Inflammatory macrophage treated with lipopolysaccharide for 4 hours (primary cell): ENCODE measurements at places on chromosomes 7 and 10.

GRCh38 chr10:49435225-49435624 lies 39.3 kb upstream of the DRGX start:
- DNase-seq = no peak

DNA sequence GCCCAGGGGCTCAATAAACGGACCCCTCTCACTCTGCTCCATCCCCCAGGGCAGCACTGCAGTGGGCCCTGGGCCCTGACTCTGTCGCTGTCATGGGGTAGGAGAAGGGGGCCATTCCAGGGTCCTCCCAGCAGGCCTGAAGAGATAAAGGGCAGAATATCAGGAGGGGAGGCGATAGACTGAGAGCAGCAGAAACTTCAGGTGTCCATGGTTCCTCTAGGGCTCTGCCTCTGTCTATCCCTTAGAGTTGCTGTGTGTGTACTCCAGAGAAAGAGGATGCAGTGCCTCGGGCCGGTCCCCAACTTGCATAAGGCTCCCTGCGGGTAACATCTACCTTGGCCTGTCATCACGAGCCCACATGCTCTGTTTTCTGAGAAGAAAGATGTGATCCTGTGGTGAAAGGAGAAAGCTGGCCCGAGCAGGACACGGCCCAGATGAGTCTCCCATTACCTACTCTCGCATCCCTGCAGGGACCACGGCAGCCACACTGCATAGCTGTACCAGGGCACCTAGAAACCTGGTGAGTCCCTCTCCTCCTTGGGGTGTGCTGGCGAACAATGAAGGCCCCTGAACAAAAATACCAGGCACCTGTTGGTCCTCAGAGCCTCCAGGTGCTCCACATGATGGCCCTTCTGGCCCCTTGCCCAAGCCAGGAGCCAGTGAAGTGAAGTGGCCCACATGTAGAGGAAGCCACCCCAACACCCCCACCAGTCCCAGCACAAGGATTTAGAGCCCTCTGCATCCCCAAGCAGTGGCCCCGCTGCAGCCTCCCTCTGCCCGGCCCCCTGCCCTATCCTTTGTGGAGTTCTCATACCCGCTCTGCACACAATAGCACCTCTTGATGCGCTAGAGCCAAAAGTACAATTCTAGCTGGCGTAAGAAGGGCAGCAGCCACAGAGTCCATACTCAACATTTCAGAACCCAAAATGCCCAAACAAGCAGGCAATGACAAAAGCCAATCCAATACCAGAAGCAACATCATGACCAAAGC lies 106.8 kb downstream of the ARHGAP22 start:
- no peak for DNase-seq

DNA sequence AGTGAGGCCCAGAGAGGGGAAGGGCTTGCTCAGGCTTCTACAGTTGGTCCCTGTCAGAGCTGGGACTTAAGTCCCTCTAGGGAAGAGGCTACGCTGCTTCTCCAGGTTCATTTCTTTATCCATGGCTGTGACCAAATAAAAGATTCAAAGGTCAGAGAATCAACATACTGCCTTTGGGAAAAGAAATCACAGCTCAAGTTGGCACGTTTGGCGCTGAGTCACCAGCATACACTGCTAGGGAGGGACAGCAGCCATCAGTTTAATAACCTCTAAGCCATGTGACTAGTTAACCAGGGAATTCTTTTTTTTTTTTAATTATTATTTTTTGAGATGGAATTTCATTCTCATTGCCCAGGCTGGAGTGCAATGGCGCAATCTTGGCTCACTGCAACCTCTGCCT lies 28.4 kb upstream of the CRHR2 start:
- no peak for DNase-seq

DNA sequence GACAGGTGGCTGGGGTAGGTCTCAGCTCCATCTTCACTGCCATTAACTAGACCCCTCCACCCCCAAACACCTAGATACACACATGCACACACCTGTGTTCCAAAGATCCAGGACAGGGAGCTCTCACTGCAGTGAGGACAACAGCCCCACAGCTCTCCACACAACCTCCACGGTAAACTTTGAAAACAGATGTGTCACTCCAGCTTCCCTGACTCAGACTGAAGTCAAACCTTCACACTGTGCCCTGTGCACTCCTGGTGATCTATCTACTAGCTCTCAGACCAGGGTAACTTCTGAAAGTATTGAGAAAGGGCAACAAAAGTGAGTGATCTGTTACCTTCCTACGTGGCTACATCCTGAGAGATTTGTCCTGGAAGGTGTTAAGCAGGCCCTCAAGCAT lies 519.8 kb downstream of the XPNPEP1 start:
- DNase-seq = no peak

GRCh38 chr7:15751191-15751701 lies 64.8 kb upstream of the MEOX2 start:
- no peak for DNase-seq

GRCh38 chr7:110522061-110522760 lies 568.7 kb upstream of the LRRN3 start:
- DNase-seq = no peak

DNA sequence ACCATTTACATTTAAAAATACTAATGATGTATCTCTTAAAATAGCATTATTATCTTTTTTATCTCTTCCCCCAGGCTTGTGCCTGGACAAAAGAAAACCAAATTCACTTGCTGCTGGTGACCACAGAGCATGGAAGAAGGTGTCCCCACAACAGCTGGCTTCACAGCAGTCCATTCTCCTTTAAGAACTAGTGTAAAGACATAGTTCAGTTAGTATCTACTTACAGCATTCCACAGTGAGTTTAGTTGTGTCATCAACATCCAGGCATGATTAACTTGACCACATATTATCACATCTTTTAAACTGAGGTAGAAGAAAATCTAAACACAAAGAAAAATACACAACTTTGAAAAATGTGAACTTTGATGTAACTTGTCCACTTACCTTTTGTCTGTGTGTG lies 55.0 kb downstream of the LRRC17 start:
- no peak for DNase-seq

- DNase-seq = no peak
Observed at GRCh38 chr7:127578036-127578684, 7.2 kb downstream of the GCC1 start.

- DNase-seq = no peak
Observed at GRCh38 chr7:12370249-12370648, 33.4 kb downstream of the VWDE start.

DNA sequence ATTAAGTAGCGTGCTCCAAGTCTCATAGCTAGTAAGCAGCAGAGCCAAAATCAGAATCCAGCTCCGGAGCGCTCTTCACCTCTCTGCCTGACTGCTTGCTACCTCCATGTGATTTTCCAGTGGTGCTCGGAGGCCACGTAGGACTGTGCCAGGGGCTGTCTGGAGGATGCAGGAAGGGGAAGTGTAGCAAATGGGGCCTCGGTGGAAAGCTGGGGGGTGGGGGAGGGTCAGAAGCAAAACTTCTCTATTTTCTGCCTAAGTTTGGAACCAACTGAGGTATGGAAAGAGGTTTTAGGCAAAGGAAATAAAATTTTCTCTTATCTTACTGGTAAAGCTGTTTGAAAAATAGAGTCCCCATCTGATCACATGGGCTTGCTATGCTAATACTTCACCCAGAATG lies 108.7 kb downstream of the TBXAS1 start:
- DNase-seq = peak; percentile 56

DNA sequence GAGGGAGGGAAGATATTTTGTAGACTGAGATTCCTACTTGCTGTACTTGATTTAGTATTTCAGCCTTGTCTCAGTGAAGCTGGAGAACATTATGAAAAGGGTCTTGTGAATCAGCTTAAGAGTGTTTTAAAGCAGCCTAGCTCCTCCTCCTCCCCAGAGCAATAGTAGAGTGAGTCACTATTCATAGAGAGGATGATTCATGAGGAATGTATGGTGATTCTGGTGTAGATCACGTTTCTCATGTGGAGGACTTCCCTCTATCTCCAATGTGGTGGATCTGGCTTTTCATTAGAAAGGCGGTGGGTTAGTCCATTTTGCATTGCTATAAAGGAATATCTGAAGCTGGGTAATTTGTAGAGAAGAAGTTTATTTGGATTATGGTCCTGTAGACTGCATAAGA lies 340.1 kb upstream of the CHRM2 start:
- DNase-seq = no peak

DNA sequence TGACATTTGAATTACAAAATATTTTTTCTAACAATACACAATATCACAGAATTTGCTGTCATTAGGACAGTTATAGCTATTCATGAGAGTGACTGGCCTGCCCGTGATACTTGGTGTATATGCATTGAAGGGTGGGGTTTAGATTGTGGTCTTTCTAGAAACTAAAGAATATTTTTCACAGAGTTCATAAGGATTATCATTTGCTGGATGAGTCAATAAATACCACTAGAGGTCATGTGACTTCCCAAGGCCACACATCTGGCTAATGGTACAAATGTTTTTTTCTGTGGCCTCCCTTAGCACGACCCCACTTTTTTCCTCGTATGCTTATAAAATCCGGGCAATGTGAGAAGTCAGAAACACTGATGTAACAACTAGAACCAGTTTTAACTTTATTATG lies 5.2 kb downstream of the OPTN start:
- DNase-seq = no peak

- DNase-seq = no peak
Observed at GRCh38 chr7:40721342-40721949, 586.6 kb downstream of the SUGCT start.

DNA sequence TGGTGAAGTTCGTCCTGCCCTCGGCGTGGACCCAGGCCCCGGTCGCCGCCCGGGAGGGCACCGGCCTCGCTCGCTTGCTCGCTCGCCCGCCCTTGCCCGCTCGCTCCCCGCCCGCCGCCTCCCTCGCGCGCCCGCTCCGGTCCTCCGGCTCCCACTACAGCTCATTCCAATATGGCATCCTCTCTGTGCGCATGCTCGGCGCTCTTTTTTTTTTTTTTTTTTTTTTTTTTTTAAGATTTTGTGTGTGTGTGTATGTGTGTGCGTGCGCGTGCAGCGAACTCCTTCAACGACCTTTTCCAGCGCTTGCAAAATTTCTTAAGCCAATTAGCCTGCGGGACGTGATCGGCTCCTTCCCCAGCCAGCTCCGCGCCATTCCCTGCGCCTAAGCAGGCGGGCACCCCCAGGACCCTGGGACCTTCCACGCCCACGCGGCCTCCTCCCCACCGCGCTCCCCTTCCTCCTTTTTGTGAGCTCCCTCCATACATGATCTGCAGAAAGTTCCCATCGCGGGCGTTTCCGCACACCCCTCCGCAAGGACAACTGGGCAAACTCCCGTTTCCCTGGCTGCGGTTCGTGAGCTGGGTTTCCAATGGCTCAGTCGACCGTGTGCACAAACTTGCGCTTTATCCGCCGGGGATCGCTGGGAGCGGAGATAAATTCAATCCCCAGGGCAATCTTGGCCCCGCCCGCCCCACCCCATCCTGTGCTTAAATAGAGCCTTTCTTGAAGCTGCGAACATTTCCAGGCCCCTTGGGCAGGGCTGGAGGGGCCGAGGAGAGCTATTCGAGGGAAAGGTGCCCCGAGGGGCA lies at the start of gene SFMBT2:
SFMBT2 (minus strand) TSS at position 173 of the 809 bp plus-strand sequence. CDS start 29,136 bp downstream, outside the sequence.
- DNase-seq = peak; percentile 72

DNA sequence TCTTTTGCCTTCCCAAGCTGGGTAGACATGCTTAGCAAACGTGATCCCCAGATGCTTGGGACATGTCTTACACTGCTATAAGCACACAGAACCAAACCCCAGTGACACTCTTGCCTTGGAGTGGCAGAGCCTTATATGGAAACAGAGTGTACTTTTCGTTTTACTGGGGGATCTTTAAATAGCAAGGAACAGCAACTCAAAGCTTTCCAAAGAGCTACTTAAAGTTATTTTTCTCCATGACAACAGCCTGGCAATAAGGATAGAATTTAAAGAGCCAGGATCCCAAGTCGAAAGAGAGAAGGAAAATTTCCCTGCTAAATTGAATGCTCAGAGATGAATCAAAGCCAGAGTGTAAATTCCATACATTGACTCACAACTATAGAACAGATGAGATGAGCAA lies 67.8 kb downstream of the ZNF365 start:
- no peak for DNase-seq

DNA sequence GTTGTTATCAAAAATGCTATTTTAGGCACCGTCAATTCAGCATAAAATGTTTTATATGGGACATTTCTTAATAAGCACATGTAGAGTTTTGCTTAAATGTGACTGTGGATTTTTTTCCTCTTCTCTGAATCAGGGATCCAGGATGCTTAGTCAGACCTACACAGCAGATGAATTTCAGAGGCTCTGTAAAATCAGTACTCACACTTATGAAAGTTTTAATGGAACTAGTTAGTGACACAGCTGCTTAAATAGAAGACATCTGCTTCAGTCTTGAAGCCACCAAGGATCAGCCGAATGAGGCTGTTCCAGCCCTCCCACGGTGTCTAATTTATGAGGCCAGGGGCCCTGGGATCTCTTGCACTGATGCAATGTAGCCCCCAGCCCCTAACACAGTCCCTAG lies 136.0 kb downstream of the MYOF start:
- DNase-seq = no peak

- no peak for DNase-seq
Observed at GRCh38 chr10:43365001-43365400, 6.4 kb upstream of the FXYD4 start.

GRCh38 chr7:28408105-28408959 lies 4.0 kb upstream of the CREB5 start:
- peak; percentile 68 for DNase-seq

- peak; percentile 69 for DNase-seq
Observed at GRCh38 chr10:69318867-69319727, 40.8 kb downstream of the HK1 start.

DNA sequence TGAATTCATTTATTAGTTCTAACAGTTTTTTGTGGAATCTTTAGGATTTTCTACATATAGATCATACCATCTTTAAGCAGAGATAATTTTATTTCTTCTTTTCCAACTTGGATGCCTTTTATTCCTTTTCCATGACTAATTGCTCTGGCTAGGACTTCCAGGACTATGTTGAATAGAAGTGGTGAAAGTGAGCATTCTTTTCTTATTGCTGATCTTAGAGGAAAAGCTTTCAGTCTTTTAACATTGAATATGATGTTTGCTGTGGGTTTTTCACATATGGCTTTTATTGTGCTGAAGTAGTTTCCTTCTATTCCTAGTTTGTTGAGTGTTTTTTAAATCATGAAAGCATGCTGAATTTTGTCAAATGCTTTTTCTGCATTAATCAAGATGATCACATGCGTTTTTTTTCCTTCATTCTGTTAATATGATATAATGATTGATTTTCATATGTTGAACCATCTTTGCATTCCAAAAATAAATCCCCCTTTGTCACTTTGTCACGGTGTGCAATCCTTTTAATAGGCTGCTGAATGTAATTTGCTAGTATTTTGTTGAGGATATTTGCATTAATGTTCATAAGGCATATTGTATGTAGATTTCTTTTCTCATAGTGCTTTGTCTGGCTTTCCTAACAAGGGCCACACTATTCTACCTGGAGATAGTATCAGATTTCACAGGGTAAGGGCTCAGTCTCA lies 92.9 kb downstream of the ZNF467 start:
- DNase-seq = no peak
